Suppressor macrophage treated with lipopolysaccharide for 1 hour (primary cell): ENCODE measurements at places on chromosomes 1 and 21.

DNA sequence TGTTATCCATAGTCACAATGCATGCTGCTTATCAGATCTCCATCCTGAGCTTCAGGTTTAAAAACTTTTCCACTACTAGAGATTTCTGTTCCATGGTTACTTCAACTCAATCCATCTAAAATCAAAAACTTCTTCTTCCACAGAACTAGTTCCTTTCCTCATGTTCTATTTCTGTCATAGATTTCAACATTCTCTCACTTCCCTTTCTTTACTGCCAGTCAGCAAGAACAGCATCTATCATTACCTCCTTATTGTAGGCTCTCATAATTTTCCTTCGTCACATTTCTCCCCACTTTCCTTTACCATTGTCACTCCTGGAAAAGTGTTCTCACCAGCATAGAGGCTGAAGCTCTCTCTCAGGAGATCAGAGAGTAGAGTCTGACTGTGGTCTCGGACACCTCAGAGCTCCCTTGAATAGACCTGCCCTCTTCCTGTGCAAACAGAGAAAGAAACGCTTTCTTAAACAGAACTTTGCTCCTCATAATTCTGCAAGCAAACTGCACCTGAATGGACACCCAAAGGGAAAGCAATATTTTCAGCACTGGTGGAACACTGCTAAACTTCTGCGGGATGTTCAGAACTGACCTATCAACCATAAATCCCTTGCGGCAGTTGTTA, 48.7 kb upstream of the KIRREL1 start:
- peak; percentile 54 for DNase-seq

DNA sequence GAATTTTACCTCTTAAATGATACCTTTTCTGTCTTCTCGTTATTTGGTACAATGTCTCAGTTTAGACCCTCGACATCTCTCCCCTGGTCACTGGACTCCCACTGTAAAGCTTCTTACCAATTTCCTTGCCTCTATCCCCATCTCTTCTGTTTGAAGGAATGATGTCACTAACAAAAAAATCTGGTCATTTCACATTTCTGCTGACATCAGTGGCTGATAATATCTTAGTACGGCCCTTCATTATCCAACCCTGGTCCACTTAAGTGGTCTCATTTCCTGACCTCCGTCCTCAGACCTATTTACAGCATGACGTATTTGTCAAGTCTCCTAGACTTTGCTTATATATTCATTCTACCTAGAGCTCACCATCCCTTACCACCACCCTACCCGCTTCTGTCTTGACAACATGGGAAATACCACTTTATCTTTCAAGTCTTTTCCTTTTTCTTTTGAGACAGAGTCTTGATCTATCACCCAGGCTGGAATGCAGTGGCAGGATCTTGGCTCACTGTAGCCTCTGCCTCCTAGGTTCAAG, 60.9 kb downstream of the C1orf21 start:
- no peak for DNase-seq

GRCh38 chr1:55067022-55067778, 27.9 kb downstream of the PCSK9 start:
- DNase-seq = no peak

DNA sequence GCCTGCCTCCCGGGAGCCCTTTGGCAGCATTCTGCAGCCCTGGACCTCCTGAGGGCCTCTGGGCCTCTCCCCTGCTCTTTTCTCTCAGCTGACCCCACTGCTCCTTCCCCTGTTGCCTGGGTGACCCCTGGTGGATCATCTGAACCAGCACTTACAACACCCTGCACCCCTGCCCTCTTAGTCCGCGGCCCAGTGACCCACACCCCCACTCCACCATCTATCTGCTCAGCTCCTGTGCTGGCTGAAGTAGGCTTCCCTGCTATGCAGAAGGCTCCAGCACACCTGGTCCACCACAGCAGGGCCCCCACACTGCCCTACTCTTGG, 74.0 kb downstream of the DMRTA2 start:
- DNase-seq = no peak

GRCh38 chr1:36305915-36306209, 306 bp upstream of the SH3D21 start:
- DNase-seq = no peak

GRCh38 chr1:22428672-22429071, 23.0 kb upstream of the ZBTB40 start:
- DNase-seq = peak; percentile 68

DNA sequence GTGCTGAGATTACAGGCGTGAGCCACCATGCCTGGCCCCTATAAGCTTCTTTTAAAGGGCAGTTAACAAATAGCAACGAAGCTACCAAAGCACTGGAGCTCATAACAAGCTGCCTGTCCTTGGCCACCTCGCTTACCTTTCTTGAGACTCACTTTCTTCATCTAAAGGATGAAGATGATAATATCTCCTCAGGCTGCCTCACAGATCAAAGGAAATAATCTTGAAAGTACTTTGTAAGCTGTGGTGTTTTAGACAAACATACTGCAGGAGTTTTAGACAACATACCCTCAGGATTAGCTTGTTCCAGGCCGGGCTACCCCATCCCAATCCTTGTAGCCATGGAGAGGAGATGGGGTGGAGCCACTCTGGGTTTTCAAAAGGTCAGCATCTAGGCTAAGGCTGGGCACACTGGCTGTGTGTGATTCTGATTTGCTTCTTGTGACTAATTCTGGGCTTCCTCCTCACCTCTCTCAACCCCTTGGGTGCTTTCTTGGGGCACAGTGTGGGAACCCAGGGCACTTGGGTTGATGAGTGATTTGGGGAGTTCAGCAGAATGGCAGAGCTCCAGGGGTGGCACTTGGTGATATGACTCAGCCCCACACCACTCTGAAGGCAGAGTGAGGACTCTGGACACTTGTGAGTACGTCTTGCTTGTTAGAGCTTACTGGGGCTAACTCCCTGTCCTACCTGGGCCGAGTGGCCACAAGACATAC, 5.2 kb downstream of the GPR25 start:
- DNase-seq = peak; percentile 62

GRCh38 chr1:160351629-160352028, 8.4 kb downstream of the NCSTN start:
- DNase-seq = no peak

DNA sequence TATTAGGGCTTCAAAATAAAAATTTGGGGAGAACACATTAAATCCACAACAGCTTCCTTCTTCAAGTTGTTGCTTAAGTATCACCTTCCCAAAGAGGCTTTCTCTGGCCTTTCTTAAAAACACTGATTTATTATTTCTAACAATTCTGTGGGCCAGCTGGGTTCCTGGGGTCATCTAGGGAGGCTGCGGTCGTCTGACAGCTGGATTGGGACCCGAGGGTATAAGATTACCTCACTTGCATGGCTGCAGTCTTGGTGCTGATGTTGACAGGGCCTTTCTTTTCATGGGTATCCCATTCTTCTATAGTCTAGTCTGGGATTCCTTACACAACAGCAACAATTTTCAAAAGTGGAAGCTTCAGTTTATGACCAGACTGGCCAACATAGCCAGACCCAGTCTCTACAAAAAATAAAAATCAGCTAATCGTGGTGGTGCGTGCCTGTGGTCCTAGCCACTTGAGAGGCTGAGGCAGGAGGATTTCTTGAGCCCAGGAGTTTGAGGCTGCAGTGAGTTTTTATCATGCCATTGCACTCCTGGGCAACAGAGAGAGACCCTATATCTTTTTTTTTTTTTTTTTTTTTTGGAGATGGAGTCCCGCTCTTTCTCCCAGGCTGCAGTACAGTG, 46.1 kb upstream of the ZNF326 start:
- DNase-seq = no peak

DNA sequence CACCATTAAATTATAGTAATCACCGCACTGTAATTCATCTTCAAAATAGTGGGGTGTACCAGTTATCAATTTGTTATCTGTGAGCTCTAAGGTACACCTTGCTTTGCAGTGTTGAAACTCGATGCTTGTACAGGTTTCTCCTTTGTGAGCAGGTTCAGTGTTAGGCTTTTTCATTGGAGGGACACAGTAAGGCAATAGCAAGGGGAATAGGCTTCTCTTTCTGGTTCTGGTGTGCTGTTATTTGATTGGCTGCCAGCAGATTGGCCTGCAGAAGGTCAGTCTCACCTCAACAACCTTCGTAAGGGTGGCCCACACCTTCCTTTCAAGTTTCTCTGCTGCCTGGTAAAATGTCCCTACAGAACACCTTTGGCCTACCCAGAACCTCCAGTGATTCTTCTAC, 76.2 kb upstream of the B3GALT2 start:
- no peak for DNase-seq

DNA sequence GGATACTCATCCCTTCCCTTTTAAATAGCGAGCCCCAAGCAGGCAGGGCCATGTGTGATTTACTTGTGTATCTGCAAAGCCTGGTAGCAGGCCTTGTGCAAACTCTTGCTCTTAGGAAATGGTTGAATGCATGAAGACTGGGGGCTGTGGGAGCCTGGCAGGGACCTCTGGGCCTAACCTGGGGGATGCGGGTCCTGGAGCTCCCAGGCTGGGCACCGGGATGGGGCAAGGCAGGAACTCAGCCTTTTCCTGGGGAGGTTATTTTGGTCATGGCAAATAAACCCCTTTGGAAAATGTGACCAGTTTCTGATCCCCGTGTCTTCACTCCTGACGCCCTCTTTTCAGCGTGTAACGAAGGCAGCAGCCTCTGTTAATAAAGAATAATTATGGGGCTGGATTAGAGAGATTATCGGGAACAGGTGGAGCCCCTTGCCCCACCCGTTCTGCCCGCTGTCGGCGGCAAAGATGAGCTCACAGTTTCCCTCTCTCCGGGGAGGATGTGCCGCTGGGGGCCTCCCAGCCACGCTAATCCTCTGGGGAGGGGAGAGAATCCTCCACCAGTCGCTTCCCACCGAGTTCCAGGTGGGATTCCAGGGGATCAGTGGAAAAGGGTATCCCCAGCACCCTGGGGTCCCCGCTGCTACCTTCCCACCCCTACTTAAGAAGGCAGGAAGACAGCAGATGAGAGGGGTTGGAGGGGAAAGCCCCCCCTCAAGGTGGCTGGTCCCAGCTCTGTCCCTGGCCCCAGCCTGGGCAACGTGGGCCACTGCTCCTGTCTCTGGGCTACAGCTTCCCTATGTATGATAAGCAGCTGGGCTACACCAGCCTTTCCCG, 69.7 kb upstream of the WNT4 start:
- no peak for DNase-seq

DNA sequence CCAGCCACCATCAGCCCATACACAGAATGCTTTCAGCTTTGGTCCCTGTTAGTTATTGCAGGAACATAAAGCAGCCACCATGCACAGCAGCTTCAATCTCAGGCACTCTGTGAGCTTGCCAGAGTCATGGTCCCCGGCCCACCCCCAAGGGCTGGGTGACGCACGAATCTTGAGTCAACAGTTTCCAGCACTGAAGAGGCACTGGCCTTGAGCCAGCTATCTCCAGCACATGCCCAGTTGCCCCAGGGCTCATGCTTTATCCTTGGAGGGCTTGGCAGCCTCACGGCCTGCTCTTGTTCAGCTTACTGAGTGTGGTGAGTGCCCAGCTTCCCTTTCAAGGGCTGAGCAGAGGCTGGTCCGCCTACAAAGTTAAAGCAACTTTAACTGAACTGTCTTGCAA, 200.7 kb upstream of the RAB4A start:
- DNase-seq = peak; percentile 87

DNA sequence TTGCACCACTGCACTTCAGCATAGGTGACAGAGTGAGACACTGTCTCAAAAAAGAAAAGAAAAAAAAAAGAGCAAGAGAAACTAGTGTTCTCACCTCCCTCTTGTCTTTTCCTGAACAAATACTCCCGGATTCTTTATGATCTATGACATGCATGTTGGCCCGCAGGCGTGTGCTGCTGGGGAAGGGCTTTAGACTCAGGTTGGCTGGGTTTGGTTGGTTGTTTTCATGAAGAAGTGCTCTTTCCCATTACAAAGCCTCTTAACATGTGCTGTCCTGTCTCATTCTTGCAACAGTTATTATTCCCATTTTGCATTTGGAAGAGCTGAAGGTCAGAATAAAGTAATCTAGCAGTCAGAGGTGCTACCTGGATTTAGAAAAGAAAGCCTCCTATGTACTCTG, 79.5 kb downstream of the TRABD2B start:
- DNase-seq = no peak

DNA sequence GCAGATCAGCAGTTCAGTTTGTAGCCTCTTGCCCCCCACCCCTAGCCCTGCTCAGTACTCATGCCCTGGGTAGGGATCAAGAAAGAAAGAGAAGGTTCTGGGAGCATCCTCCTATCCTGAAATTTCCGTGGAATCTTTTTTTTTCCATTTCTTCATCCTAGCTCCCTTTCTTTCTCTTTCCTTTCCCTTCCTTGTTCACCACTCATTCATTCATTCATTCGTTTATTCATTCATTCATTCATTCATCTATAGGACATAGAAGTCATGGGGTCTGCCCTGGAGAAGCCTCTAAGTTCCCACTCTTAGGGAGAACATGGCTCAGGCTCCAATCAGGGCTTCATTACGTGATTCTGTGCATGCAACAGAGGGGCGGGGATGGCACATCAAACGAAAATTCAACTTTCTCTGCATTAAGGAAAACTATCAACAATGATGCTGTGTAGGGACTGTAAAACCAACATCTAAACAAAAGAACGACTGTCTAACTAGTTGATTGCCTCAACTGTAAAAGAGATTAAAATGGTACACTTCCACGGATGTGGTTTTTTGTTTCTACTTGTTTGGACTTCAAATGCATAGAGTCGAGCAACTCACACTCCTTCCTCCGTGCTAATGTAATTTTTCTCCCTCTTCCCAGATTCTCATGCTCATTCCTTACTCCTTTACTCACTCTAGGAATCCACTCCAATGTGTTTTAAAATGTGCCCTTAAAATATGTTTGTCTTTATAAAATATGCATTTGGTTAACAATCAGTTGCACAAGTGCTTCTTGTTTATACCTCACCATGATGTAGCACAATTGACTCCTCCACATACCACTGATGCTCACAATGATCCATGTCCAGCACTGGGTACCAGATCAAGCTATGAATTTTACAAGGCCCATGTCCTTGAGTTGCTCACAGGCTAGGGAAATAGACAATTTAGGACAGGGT, 101.2 kb upstream of the SLC2A1 start:
- DNase-seq = no peak

DNA sequence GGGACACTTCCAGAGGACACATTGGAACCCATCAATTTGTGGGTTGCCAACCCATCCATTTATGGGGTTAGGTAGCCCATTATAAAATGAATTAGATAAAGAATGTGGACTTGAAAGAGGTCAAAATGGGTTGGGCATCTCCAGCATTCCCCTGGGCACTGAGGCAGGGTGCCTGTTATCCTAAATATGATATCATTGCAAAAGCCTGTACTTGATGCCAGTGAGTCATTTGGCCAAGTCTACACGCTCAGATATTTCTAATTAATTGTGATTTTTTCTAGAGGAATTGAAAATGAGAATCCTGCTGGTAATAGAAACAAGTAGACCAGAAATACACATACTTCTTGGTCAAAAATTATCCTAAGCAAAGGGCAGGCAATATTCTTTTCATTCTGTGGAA, 21.9 kb upstream of the NBL1 start:
- no peak for DNase-seq
